Occipital lobe (tissue), 3 donors: ENCODE measurements at places on chromosomes 2 and 18. TPM values are rescaled to one million over a fixed set of nuclear protein-coding genes. Genes with fewer than 3 reads are reported as not detected.

The TWIST2 gene
- 0.16 TPM for total RNA-seq

DNA sequence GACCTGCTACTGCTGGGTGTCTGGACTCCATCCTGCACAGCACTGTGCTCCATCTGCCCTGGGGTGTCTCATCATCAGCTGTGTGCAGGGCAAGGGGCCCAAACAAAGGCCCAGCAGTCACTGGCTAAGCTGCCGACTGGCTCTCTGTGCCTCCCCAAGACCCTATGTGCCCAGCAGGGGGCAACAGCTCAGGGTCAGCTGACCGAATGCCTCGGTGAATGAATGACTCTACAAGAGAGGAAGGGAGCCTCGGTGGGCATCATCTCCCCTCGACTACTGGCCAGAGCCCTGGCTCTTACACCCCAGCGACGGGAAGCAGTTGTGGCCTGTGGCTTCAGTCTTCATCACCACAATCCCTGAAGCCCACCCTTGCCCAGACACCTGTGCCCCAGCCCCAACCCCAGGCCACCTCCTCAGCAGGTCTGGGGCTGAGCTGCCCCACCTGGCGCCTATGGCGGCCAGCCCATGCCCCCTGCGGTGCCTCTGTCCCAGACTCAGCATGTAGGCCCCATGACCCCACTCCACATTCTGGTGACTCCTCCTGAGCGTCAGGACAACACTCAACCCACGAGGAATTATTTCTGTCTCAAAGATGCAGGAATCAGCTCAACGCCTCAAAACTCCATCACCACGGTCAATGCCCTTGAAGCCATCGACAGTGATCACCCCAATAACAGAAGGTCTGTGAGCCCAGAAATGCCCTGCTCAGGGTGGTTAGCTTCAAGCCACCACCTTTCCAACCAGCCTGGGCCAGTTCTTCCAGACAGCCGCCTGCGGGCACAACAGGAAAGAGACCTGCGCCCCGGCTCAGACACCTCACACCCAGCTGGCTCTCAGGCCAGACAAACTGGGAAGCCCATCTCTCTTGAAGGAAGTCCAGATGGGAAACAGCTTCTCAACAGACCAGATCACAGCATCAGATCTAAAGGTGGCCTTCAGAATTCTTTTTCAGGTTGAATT is 1.6 kb upstream of the GPR17 start:
- no peak for DNase-seq

GRCh38 chr2:232538671-232539070 is 821 bp upstream of the CHRNG start:
- no peak for DNase-seq

DNA sequence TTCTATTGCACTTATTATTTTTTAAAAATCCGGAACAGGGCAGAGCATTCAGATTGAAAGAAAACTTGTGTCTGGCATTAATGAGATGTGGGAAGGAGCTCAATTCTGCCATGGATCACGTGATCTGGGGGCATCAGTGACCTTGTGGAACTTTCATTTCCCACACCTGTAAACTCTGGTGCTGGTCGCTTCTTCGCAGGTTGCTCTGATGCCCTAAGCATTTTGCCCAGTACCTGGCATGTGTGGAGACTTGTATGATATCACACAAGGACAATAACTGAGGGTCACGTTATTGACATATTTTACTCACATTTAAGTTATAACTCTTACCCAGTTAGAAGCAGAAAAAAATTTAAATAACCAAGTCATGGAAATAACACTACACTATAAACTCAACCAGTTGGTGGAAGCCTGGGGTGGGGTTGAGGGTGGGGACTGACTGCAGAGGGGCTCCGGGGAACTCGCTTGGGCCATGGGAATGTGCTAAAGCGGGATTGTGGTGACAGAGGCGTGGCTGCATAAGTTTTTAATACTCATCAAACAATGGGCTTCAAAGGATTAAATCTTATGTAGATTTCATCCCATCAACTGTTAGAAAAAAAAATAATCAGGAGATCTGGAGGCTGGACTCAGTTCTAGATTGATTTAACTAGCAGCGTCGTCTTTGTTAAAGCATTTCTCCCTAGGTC is 36.5 kb downstream of the ST3GAL5 start:
- no peak for DNase-seq

GRCh38 chr2:143422681-143423080 is 293.5 kb downstream of the ARHGAP15 start:
- DNase-seq: no peak

The SERPINB11 gene
- total RNA-seq: not detected

The OR6B2 gene
- total RNA-seq: not detected

DNA sequence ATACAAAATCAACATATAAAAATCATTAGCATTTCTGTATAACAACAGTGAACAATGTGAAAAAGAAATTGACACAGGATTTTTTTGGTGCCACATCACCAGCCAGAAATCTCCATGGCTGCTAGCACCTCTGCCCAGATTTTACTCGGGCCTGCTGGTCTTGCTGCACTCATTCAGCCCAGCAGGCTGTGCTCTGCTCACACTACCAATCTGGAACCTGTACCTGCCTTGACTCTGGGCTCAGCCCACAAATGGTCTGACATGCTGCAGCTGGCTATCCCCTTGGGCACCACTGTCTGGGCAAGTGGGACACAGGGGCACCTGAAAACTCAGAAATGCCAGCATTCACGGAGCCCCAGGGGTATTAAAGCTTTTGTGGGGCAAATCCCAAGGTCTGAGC is 392.5 kb upstream of the NRXN1 start:
- DNase-seq: no peak

The COL4A4 gene
- total RNA-seq: 0.78 TPM

DNA sequence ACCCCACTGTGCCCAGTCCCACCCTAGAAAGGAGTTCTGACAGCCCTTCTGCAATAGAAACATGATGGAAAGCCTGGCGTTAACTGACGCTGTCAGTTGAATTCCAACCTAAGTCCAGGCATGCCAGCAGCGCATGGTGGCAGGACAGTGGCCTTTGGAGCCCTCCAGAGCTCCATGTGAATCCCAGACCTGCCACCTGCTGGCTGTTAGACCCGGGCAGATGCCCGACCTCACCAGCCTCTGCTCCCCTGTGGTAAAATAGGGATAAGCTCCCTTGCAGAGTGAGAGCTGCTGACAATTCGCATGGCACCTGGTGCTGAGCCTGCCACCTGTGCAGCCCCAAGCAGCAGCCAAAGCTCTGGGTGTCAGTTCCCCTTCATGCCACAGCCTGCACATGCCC is 138.6 kb downstream of the LOXHD1 start:
- no peak for DNase-seq

DNA sequence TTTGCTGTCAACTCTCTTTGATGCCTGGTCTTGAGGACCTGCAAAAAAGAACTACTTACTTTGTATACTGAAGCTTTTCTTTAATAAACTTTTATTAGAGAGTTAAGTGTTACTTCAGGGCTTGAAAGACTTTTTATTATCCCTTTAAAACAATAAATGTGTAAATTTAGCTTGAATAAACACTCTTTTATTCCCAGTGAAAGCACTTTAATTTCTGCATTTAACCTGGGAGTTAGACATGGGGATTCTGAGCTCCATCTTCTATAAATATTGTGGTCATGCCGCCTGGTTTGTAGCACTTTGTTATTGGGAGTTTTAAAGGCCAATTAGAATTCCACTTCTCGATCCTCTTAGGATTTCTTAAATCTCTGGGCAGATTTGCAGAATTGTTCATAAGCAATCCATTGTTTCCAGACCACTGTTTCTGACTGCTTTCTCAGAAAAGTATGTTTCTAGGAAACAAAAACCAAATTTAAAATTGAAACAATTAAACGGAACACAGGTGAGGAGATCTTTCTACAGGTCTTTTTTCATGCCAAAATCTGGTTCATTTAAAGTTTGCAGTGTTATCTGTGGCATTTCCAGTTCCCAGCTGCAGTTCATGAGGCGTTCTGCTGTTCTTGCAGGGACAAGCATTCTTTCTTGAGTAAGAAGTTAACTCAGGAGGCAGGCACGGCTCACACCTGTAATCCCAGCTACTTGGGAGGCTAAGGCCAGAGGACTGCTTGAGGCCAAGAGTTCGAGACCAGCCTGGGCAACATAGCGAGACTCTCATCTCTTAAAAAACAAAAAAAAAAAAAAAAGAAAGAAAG is 18.1 kb upstream of the E2F6 start:
- no peak for DNase-seq

DNA sequence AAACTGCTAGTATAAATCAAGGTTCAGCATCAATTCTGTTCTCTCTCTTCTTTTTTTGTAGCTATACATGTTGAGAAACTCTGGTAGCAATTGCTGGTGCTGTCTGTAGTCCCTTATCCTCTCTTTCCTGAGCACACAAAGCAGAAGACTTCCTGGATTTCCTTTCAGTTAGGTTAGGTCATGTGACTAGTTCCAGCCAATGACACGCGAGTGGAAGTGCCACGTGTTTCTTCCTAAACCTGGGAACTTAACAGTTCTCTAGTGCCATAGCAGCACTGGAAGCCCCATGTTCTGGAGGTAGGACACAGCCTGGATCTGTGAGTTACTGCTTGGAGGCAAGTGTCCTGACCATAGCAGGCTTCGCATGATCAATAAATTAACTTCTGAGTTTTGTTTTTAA is 125.9 kb downstream of the PLA2R1 start:
- no peak for DNase-seq

The DSG4 gene
- not detected for total RNA-seq

DNA sequence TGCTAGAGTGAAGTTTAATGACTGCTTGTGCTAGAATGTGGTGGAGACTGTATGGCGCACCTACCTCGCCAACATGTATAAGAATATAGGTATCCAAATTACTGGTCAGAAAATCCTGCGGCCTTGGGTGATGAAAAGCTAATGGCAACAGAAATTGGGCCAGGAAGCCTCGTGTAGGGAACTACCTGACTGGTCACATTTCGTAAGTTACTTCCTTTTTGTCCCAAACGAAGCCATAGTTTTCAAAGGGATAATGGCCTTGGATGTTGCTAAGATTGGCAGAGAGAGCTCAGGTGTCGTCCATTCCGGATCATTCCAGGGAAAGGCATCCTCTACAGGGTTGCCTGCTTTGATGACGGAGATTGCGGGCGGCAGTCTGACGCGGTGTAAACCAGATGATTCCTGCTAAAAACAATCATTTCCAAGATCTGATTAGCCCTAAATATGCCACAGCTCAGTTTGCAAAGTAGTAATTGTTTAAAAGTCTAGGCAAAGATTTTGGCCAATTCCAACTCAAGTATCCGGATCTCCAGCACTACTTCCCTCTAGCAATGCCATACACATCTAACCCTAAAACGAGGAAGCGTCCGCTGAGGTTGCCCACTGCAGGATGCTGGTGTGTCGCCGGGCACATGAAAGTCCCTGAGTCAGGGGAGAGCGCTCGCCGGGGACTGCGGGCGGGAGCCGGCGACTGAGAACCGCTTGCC is 708 bp upstream of the MALT1 start:
- DNase-seq: no peak

The ITGA6 gene
- 32.6 TPM for total RNA-seq

DNA sequence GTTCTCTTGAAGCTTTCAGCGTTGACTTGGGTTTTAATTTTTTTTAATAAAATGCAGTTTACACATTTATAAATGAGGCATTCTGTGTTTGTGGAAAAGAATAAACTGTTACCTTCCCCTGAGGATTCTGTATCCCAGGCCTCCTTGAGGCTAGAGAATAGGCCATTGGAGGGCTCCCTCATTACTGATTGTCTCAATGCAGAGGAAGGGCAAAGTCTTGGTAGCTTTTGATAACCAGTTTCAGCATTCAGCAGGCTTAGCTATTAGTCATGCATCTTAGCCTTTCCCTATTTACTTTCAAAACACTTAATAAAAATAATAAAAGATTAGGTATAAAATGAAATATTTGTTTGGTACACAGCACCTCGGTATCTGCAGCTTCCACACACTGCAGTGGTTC is 58.1 kb upstream of the OTX1 start:
- no peak for DNase-seq

DNA sequence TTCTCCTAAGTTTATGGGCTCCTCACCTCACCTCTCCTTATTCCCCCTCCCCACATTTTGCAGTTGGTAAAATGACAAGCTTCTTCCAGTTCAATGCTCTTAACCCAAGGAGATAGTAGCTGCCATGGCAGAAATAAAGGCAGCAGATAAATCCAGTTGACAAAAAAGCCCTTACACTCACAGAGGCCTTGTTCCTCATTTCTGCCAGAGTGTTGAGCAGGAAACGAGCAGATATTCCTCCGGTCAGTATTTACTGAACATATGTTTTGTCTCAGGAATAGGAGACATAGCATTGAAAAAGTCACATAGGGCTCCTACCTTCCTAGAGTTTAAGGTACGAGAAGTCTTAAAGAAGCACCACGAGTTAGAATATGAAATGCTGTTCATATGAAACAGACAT is 493.7 kb upstream of the TNP1 start:
- DNase-seq: no peak

DNA sequence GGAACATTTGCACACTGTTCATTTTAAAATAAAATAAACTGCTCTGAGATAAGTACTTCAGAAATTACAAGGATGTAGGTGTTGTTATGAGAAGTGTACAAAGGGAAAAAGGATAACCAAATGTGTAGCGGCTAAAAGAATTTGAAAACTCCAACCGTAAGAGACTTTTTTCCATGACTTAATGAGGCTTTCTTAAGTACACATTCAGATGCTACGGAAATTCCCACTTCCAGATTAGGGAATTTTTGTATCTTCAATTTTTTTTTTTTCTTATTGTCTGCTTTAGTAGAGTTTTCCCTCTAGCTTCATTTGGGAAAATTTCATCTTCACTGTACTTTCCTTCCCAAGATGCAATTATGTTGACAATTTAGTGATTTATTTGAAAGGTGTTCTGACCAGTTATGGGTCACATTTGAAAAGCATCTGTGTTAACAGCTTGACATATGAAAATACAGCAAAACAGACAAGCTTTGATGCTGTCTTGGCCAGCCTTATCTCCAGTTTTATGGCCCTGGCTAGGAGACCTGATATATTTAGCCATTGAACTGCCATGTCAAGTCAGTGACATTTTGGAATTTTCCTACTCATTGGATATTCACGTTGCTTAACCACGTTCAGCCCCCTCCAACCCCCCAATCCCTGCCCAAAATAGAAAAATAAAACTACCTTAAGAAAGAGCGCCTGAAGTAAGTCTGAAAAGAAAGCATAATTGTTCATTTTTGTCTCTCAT is 105.6 kb downstream of the FEZ2 start:
- no peak for DNase-seq

GRCh38 chr2:113692698-113693428 is 63.6 kb downstream of the SLC35F5 start:
- DNase-seq: no peak

The NDC80 gene
- 3.6 TPM for total RNA-seq
